ENCODE measurements at places on chromosomes 12 and 14.

- DNase-seq, result no peak
These were observed 271 bp upstream of the PSEN1 start for GRCh38 chr14:73136085-73136386.

DNA sequence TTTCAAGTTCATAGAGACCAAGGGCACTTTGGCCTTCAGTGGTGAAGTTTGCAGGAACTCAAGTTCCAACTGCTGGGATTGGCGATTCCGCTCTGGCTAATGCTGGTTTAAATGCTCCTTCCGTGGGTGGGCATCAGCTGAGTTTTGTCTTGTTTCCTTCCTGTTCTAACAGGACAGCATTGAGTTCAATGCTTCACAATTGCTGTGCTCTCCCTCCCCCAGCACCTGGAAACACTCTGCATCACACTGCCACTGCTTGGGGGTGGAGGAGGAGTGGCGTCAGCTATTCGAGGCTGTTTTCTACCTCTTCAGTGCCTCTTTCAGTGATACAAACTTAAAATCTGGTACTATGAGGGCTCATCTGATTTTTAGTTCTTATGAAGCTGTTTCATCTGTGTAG, 634.9 kb downstream of the FSCB start:
- DNase-seq, result no peak

- DNase-seq, result no peak
These were observed 14.1 kb downstream of the ARF3 start for GRCh38 chr12:48943221-48943620.

GRCh38 chr12:65926119-65926908, 102.0 kb downstream of the HMGA2 start:
- no peak for DNase-seq

DNA sequence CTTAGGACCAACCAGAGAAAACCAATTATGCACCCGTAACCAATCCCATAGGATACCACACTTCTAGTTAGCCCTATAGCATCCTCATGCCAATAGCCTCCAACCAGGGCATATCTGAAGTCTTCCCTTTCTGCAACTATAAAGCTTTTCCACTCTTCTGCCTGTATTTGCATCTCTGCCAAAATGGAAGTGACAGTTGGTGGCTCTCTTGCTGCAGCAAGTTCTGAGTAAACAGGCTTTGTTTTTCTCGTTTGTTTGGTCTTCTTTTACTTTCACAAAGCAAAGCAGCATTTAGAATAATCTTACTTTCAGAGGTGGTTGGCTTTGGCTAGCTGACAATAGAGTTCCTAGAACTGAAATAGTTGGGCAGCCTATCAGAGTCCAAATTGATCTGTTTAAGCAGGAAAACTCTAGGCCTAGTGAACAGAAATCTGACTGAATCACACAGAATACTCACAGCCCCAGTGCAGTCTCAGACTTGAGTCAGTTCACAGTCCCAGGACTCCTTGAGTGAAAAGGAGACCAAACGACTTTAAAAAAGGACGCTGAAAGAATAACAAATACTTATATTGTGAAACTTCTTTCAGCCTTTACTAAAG, 1029.7 kb upstream of the LRFN5 start:
- DNase-seq, result no peak

DNA sequence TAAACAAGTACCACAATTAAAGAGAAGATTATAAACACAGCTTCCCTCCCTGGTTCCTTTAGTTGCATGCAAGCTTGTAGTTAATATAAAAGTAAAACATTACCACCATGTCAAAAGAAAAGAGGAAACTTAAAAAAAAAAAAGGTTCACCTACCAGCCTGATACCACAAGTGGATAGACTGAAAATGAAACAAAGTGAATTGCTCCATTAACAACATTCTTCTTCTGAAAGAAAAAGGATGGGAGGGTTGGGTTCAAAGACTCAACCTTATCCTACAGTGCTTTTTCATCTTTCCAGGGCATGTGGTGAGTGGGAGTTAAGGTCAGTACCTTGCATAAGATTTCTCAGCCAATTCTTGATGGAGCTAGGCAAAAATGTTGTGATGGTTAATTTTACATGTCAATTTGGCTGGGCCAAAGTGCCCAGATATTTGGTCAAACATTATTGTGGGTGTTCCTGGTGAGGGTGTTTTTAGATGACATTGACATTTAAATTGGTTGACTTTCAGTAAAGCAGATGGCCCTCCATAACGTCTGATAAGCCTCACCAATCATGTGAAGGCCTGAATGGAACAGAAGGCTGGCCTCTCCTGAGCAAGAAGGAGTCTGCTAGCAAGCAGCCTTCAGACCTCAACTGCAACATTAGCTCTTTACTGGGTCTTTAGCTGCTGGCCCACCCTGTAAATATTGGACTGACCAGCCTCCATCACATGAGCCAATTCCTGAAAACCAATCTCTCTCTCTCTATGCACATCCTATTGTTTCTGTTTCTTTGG, 28.8 kb downstream of the VCPKMT start:
- no peak for DNase-seq

GRCh38 chr14:71190770-71191374, 283.6 kb downstream of the PCNX1 start:
- no peak for DNase-seq

DNA sequence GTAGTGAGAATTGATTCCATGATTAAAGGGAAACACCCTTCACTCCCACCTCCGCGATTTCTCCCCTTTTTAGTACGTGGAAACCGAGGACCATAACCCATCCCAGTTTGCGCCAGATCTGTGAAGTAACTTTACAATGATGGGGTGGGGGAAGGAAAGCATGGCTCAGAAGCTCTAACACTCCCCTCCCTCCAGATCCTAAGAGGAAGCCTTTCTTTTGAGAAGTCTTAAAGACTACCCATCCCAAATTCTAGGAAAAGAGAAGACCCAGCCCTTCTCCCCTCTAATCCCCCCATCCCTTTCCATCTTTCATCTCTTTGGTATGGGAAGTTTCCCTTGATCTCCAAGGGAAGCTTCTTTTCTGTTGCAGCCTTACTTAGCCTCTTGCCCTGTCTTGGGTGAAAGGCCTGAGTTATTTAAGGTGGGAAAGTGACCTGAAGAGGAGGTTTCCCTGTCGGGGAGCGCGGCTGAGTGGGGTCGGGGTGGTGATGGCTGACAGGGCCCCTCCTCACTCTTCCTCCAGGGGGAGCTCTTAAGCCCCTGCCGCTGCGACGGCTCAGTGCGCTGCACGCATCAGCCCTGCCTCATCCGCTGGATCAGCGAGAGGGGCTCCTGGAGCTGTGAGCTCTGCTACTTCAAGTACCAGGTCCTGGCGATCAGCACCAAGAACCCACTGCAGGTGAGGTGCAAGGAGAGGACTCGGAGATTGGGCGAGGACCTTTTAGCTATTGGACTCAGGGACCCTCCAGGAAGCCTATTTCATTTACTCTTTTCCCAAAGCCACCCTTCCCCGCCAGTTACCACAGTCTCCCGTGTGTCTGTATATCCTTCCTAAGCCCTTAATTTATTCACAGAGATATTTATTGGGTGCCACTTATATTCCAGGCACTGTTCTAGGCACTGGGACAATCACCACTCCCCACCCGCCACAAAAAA, 1.8 kb downstream of the MARCHF9 start:
- DNase-seq, result no peak

GRCh38 chr12:25186788-25187402, 8.1 kb downstream of the DNAI7 start:
- DNase-seq, result no peak

DNA sequence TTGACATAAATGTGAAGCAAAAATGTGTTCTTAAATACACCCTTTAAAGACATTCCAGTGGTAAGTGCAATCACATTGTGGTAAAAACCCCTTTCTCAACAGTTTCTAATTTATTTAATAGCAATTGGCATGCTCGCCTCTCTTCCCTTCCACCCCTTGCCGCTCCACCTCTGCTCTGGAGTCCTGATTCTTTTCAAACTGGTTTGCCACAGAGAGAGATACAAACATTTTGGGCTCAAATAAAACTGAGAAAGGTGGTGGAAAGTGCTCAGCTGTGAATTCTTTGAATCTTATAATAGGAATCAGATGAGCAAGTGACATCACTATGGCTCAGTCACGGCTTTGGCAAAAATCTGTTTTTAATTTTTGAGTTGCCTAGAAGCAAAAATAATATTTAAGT, 993.9 kb downstream of the GALC start:
- DNase-seq, result no peak

- no peak for DNase-seq
These were observed 198.2 kb downstream of the BTG1 start for GRCh38 chr12:91947459-91947858.
